Activated CD4-positive, CD25-positive, alpha-beta regulatory T cell (primary cell): ENCODE measurements at places on chromosomes 3 and 15.

GRCh38 chr15:49731187-49732099 is 110.6 kb downstream of the DTWD1 start:
- DNase-seq = no peak

DNA sequence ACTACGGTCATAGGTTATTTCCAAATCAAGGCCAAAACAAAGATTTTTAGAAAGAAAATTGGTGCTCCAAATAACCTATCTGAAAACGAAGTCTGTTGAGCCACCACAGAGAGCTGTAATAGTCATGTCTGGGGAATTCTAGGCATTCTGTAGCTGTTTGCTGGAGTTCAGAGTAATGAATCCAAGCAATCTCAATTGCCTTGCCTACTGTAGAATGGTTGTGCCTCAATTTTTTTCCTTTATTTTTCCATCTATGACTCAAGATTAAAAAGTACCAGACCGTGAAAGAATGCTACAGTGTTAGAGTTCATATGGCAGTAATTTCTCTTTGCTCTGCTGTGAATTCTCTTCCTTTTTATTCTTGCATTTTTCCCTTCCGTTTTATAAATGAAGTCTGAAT is 1007.2 kb upstream of the ALCAM start:
- DNase-seq = no peak

- no peak for DNase-seq
Observed at GRCh38 chr3:16945330-16945729, 60.6 kb downstream of the PLCL2 start.

DNA sequence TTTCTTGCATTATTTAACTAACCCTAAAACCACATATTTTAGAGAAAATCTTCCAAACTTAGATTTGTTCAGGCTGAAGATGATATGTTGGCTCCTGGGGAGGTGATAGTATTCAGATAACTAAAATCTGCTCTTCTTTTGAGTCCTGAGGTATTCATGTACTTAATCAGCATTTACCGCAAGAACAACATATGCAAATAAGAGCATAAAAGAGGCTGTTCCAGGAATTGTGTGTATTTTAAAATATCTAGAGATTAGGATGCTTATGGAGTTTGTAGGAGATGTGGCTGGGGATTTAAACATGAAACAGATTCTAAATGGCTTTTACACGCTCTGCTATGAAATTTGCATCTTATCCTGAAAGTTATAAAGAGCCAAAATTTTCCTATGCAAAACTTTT is 298.2 kb downstream of the EPHA3 start:
- no peak for DNase-seq

- no peak for DNase-seq
Observed at GRCh38 chr3:56557831-56558170, 826 bp downstream of the CCDC66 start.

- no peak for DNase-seq
Observed at GRCh38 chr3:16871915-16872842, 12.6 kb upstream of the PLCL2 start.

DNA sequence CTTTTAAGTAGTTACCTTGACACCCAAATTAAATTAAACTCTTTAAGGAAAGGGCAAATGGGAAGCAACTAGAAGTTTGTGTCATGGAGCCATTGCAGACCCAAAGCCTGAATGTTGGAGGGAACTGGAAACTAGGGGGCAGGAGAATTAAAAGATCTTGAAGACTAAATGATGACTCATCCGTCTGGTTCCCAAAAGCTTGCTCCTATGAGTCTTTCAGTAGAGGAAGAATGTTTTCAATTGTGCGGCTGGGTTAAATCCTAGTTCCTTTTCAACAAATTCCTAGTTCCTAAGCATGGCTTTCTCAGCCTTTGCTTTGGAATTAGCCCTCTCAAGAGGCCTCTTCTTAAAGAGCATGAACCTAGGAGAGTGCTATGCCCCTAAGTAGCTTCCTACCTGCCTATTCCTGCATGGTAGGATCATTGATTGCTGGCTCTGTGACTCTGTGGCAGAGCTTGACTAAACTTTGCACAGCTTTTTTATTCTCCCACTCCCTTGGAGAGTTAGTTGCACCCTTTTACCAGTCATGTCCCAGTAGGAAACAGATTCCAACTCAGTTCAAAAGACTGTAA is 17.7 kb downstream of the CLEC3B start:
- no peak for DNase-seq

- DNase-seq = no peak
Observed at GRCh38 chr3:49813497-49814174, at the start of gene UBA7. Gene UBA7, minus strand, starts transcription at chr3:49813953. Its CDS starts 166 bp downstream, at chr3:49813787.

GRCh38 chr15:65423976-65424679 is 1.4 kb upstream of the IGDCC4 start:
- no peak for DNase-seq

DNA sequence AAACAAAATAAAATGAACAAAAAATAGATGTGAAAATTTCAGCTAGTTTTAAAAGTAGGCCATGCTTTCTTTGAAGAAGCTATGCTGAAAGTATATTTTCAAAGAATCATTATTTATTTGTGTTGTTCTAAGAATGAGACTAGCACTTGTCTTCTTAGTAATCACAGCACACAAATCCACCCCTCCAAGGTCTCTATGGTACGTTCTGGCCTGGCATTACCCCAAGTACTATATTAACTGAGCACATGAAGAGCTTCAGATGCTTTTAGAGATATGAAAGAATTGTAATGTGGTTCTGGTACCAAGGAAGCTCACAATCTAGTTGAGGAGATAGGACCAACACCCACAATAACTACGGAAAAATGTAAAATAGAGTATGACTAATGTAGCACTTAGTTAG is 416.5 kb downstream of the PLCL2 start:
- no peak for DNase-seq

- no peak for DNase-seq
Observed at GRCh38 chr3:35522450-35522849, 116.9 kb upstream of the ARPP21 start.

- DNase-seq = no peak
Observed at GRCh38 chr3:155326244-155326643, 32.8 kb upstream of the STRIT1 start.

- DNase-seq = no peak
Observed at GRCh38 chr15:31840849-31841476, 189.4 kb upstream of the CHRNA7 start.

GRCh38 chr3:107212618-107213017 is 164.6 kb upstream of the CCDC54 start:
- DNase-seq = no peak

GRCh38 chr3:15794303-15794771 is 3.4 kb downstream of the ANKRD28 start:
- no peak for DNase-seq

GRCh38 chr3:156787926-156788663 is 38.1 kb upstream of the LEKR1 start:
- DNase-seq = no peak

DNA sequence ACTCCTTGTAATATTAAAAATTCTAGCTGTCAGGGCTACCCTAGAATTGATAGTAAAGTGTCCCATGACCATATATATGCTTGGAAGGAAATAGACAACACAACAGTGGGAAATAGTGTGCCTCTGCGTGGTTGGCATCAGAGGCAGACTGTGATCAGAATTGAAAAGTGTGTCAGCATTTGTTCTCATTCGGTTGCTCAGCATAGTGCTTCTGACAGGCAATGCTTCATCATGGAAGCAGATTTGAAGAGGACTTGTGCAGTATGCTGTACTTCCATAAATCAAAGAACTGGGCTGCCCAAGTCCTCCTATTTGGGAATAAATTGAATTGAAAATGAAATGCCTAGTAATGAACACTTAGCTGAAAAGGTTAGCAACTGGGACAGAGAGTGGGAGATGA is 435.7 kb downstream of the DIPK2A start:
- DNase-seq = no peak

GRCh38 chr3:139893267-139893962 is 41.6 kb upstream of the CLSTN2 start:
- DNase-seq = no peak

- no peak for DNase-seq
Observed at GRCh38 chr3:11327619-11328018, 55.4 kb downstream of the ATG7 start.

DNA sequence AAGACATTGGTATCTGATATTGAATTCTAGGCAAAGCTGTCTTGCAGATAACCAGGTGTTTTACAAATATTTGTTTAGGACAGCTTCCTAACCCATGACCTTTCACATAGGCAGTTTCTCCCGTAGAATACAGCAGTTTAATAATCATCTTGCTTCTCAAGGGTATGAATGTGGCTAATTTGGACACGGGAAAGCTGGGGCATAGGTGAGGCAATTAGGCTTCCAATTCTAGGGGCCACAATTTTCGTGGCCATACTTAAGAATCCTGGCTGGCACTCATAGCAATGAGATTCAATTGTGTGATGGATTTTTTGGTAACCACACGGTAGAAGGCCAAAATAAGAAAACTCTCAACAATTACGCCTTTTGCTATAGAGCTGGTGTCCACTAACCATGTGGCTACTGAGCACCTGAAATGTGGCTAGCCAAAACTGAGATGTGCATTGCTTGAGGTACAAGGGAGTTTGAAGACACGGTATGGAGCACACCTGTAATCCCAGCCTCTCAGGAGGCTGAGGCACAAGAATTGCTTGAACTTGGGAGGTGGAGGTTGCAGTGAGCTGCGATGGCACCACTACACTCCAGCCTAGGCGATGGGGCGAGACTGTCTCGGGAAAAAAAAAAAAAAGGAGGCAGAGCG is 34.4 kb downstream of the TFRC start:
- DNase-seq = no peak

GRCh38 chr3:77825001-77825827 is 785.3 kb downstream of the ROBO2 start:
- no peak for DNase-seq

DNA sequence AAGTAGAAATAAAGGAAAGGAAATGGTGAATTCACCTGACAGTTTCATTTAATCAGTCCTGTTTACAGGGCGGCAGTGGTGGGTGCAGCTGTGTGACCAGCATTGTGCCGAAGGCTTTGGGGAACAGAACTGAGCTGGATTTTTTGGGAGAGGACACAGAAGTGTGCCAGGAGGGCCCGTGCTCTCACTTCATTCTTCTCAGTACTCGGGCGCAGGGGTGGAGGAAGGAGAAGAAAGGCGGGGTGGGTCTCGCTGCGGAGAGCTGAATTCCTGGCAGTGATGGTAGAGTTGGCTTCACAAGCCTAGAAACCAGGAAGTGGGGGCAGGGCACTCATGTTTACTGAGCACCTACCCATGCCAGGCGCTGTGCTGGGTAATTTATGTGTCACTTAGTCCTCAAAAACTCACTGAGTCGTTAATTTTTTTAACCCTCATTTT is 64.6 kb downstream of the CRTC3 start:
- DNase-seq = peak; percentile 33

DNA sequence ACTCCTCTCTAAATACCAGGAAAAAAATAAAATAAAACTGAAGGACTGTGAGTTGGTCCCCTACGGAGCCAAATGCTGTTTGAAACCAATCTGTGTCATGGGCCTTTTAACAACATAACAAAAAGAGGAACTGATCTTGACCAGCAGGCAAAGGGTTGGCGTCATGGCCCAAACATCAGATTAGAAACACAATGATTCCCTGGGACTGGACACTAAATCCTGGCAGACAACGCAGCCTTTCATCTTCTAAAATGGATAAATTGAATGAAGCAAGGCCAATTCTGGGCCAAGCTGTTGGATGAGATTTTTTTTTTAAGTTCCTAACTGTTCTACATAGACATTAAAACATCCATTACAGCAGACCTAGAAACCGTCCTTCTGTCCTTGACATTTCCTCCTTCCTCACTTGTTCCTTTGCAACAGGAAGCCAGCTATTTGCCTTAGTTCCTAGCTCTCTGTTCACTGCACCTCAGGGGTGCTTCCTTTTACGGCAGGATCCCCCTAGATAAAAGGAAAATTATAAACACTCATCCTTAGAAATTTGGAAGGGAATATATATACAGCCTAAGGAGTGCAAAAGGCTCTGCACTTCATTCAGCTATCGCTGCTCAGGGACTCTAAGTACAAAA is 21.6 kb upstream of the TAFA4 start:
- no peak for DNase-seq

GRCh38 chr15:76299786-76300185 is 11.5 kb downstream of the ETFA start:
- DNase-seq = no peak

DNA sequence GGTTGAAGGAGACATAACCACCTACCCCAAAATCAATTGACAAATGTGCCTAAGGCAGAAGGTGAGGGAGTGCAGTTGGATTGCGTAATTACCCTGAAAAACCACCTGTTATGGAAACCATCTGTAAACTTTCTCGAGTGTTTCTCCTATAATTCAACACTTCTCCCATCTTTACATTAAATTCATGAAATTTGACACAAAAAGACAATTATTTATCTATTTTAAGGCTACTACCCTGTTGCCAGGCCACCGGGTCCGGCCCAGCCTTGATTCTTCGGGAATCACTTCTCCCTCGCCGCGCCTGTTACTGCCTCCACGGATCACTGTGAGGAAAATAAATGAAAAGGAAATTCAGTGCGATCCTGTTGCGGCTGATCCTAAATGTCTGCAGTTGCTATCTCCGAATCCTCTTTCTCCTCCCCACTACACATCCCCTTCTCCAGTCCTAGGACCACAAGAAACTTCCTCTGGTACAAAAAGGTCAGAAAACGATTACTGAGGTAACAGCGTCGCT is 646 bp downstream of the IQCB1 start:
- DNase-seq = no peak

GRCh38 chr15:68637767-68638404 is 59.1 kb downstream of the CORO2B start:
- DNase-seq = no peak

- DNase-seq = no peak
Observed at GRCh38 chr3:63979093-63979885, 44.0 kb downstream of the PSMD6 start.

DNA sequence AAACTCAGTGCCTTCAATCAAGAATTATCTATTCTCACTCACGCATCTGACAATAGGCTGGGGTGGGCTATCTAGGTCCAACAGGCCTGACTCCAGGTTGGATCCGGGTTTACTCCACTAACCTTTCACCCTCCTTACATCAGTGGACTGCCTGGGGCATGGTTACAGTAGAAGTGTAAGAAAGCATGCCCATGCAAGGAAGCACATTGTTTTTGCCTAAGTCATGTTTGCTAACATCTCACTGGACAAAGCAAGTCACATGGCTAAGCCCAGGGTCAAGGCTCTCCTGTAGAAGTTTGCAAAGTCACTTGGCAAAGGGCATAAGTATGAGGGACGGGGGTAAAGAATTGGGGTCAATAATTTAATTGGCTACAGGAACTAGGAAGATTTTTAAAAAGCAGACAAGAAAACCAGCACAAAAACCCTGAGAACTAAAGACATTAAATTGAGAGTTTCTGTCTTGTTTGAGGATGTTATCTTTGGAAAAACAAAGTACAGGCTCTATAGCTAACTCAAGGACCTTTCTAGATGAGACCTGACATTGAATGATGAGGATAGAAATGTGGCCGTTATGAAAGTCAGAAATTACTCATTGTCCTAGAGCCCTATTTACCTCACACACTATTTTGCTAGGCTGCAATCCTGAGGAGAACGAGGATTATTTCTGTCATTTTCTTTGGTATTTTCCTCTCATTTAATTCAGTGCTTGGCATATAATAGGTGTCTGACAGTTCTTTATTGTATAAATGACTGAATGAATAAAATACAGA is 214.2 kb downstream of the IL20RB start:
- no peak for DNase-seq
